H4 (cell line): ENCODE measurements at places on chromosomes 7 and 10.

GRCh38 chr10:71383972-71384687 is 12.6 kb upstream of the CDH23 start:
- DNase-seq, result no peak

DNA sequence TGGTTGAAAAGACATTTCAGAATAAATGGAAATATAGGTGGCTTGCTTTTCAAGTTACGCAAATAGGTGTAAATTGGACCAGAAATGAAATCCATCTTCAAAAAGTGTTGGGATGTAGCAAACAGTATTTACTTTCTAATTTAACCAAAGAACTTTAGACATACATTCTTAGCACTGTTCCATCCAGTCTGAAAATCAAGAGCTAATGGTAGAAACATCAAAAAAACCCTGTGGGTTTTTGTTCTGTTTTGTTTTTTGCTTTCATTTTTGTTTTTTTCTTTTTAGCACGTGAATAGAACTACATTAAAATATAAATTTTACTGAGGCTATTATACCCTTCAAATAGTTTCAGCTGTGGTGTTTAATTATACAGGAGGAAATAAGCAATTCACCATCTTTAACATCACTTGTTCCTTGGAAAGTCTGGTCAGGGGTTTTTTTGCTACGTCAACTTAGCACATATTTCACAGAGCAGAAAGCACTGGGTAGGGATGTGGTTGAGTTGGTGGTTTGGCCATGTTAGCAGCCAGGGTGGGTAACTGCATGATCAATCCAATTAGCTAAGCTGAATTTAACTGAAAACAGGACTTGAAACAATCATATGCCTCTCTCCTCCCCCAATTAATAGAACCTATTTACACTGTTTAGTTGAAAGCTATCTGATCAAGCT is 275.4 kb upstream of the PFKP start:
- no peak for DNase-seq

- no peak for DNase-seq
Measured at GRCh38 chr10:45254892-45255291, 60.5 kb downstream of the OR13A1 start.

DNA sequence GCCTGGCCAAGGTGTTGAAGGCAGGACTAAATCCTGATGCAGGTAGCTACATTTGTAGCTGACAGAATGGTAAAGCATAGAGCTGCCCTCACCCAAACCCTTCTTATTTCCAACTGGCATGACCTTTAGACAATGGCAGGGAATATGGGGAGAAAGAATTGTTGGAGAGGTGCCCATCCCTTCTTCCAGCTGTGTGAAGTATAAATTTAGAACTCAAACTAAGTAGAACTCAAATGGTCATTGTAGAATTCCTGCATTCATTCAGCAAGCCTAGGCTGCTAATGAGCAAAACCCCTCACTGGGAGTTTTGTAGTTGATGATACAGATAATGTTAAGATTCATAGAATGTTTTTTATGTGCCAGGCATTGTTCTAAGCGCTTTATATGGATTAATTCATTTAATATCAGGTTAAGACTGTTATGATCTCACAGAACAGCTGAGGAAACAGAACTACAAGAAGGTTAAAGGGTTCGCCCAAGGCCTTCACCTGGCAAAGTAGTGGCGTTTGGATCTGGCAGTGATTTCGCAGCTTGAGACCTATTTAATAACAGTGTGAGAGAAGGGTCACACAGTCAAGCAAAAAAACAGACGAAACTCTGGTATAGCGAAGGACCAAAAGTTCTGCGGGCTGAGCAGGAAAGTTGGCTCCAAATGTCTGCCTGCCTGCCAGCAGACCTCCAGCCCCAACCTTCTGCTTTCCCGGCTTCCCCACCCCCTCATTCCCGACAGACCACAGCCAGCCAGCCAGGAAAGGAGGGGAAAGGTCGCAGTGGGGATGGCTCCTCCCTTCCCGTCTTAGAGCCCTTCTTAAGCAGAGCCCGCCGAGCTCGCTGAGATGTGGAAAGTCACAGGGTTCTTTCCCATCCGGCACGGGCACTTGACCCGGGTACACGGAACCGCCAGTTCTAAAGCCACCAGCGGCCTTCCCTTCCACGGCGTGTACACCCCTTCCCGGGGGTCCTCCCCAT is 1.6 kb upstream of the HILPDA start:
- no peak for DNase-seq

DNA sequence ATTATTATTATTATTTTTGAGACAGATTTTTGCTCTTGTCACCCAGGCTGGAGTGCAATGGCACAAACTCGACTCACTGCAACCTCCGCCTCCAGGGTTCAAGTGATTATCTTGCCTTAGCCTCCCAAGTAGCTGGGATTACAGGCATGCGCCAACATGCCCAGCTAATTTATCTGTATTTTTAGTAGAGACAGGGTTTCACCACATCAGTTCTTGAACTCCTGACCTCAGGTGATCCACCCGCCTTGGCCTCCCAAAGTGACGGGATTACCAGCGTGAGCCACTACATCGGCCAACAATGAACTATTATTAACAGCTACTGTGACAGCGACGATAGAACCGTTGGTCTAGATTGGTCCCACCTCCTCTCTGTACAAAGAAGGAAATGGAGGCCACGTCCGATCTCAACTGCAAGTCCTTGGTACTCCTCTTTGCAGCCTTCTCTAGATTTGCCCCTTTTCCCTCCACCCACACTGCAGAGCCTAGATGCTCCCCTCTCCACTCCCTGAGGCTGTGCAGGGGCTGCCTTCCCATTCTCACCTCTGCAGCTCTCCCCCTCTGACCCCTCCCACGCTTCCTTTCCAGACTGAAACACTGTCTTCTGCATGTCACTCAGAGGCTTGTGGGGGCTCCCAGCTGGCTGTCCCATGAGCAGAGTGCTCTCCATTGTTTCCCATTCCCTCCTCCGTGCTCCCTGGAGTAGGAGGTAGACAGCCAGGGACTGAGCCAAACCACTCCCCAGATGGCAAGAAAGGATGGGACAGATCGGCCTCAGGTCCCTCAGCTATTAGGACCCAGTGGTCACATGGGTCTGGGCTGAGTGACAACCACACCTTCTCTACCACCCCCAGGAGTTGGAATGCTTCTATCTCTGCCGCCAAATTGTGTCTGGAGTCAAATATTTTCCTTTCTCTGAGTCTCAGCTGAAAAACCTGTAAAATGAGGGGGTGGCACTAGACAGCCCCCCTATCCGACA is 2.3 kb downstream of the LOXL4 start:
- no peak for DNase-seq

DNA sequence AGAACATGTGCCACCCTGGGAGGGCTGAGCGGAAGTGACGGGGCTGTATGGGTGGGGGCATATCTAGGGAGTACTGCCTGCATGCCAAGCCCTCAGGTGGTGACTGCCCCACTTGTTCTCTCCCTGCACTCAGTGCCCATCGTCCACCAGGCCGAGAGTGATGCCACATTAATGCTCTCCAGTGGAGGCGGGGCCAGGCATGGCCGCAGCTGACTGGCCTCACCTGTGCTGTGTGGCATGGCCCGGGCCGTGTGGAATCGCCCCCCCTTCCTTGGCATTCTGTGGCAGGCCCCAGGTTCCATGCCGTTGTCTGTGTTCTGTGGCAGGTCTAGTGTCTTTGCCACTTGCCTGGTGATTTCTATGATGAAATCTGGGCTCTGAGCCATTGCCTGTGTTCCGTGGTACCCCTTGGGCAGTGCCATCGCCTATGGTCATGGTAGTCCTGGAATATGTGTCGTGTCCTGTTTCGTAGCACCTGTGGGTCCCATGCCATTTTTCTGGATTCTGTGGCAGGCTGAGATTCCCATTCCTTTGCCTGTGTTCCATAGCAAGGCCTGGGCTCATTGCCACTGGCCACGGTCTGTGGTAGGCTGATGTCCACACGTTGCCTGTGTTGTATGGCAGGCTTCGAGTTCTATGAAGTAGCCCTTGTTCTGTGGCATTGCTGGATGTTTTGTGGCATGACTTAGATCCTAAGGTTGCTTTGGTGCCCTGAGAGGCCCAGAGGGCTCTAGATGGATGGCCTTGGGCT is 8.9 kb downstream of the FLNC start:
- DNase-seq, result no peak

- DNase-seq, result no peak
Measured at GRCh38 chr10:72954596-72955554, at the start of gene PLA2G12B. Gene PLA2G12B (minus strand): TSS chr10:72954806. CDS start chr10:72954685, 121 bp downstream.

- peak; percentile 49 for DNase-seq
Measured at GRCh38 chr7:54995610-54996363, 23.0 kb upstream of the EGFR start.
